ENCODE measurements at places on chromosomes 3 and 15. TPM values are rescaled to one million over a fixed set of nuclear protein-coding genes. Genes with fewer than 3 reads are reported as not detected.

Gene FRMD4B
- 19.5 TPM for total RNA-seq

GRCh38 chr3:142595951-142596725 lies at the start of gene PLS1:
PLS1 (plus strand) TSS chr3:142596393; CDS start chr3:142664238, 67,845 bp downstream.
- peak; percentile 96 for ATAC-seq

- ATAC-seq: no peak
These were observed 408.6 kb downstream of the GBE1 start for GRCh38 chr3:81352867-81353266.

Gene ACAN
- total RNA-seq: 0.13 TPM

GRCh38 chr3:110062716-110063115 lies 725.4 kb upstream of the DPPA4 start:
- no peak for ATAC-seq

Gene TNFSF10
- 22.1 TPM for total RNA-seq

DNA sequence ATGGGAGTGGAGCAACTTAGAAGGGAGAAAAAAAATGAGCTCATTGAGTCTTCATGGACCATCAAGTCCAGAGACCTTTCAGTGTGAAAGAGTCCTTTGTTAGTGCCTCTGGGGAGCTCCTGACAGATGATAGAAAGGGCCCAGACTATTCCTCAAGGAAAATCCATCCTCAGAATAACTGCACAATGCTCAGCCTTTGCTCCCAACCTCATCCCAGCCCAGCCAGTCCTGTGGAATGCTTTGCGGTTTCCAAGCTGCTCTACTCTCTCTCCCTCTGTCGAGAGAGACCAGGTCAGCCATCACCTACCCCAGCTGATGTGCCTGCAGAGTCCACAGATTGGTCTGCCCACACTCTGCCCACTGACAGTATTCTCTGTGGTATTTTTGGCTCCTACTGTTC lies 406.2 kb downstream of the MFSD1 start:
- no peak for ATAC-seq

Gene TM4SF1
- total RNA-seq: 128 TPM

GRCh38 chr15:71151081-71151480 lies 35.8 kb downstream of the THSD4 start:
- ATAC-seq: no peak

GRCh38 chr3:167787440-167787839 lies 51.9 kb downstream of the SERPINI1 start:
- no peak for ATAC-seq

- ATAC-seq: no peak
These were observed 17.2 kb downstream of the ARRDC4 start for GRCh38 chr15:97977734-97978133.

Gene SAMD7
- total RNA-seq: not detected

DNA sequence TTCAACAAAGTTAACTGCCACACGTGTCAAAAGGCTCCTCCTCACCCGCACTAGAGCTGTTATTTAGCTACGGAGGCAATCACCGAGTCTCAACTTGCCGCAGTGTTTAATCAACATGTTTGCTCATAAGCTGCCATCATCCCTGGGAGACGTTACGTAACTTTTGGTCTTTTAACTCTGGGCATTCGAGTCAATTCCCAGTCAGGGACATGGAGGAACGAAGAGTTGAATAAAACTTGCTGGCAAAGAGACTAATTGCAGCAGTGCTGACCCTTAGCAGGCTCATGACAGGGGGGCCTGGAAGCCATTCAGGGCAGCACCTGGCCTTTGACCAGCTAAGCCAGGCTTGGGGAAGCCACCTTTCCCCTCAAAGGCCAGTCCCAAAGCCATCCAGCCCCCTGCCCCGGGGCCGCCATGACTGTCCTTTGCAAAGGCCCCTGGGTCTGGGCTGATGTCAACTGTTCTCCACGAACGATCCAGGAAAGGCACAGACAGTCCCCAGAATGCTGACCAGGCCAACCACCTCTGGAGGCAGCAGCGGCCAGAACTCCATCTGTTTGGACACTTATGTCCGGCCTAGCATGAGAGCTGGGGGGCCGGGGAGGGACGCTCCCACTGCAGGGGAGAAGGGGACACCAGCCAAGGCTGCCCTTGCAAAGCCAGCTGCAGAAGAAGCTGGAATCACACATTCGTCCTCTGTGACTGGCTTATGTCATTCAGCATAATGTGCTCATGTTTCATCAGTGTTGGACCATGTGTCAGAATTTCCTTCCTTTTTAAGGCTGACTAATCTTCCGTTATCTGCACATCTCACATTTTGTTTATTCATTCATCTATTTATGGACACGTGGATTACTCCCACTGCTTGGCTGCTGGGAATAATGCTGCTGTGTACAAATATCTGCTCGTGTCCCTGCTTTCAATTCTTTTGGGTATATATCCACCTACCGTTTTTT lies 43.7 kb downstream of the PCSK6 start:
- peak; percentile 65 for ATAC-seq

GRCh38 chr3:48592519-48593087 lies 2.5 kb downstream of the COL7A1 start:
- ATAC-seq: no peak

Gene SELENOT
- total RNA-seq: 167 TPM
